ENCODE measurements at places on chromosomes 4 and X.
A peak's percentile ranks its signal among the peaks of the same experiment; 100 is the strongest.

DNA sequence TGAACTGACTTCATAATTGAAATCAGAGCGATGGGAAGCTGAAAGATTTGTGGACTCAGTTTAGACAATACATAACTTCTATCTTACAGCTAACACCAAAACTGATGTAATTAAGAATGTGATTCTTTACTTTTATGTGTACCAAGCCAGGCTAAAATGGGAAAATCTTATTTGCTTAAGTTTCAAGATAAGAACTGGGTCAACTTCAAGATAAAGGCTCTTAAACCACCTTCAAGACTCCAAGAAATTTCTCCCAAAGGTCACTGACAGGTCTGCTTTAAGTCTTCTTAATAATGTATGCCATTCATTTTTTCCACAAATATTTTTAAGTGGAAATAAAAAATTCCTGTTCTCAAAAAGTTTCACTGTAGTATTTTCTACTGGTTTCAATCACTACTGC is 55.5 kb downstream of the DDX60 start:
- DNase-seq = no peak

GRCh38 chrX:74536152-74536831 is 78.1 kb downstream of the RLIM start:
- DNase-seq = peak; percentile 47

- peak; percentile 19 for DNase-seq
Measured at GRCh38 chr4:81040012-81040659, 9.6 kb downstream of the BMP3 start.

GRCh38 chr4:1767770-1768366 is 25.2 kb upstream of the FGFR3 start:
- no peak for DNase-seq

GRCh38 chr4:22019676-22020075 is 71.1 kb upstream of the KCNIP4 start:
- no peak for DNase-seq

GRCh38 chr4:26074712-26075430 is 160.9 kb downstream of the SMIM20 start:
- DNase-seq = no peak

DNA sequence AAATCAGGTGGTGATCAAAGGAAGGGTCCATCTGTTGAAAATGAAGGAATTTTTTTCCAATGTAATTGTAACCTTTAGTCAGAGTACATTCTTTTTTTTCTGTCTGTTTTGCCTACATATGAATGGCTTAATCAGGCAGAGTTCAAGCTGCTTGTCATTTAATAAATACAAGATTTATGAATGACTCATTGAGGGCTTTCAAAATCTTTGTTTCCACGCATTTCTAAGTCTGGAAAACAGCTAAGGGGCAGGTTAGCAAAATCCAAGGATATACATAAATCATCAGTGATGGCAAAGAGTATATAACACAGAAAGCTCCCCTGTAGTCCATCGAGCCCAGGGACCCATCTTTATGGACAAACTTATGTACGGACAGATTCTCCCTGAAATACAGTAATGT is 1.8 kb downstream of the CA5B start:
- DNase-seq = no peak

- DNase-seq = no peak
Measured at GRCh38 chr4:125486351-125486750, 171.6 kb downstream of the FAT4 start.

DNA sequence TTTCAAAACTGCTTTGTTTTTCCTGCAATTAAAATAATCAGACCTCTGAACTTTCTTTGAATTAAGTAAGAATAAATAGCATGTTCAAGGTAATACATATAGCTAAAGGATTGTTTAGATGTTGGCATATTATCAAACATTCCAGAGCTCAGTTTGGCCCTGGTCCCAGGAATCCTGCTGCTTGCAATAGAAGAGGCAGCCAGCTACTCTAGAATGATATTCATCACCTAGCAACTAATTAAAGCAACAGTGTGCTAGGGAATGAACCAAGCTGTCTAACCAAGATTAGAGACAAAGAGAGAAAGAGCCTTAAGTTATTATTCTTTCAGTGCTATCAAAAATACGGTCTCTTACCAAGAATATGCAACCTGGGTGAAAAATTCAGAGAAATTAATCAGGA is 460.9 kb downstream of the GABRG1 start:
- peak; percentile 19 for DNase-seq

- DNase-seq = no peak
Measured at GRCh38 chr4:172900900-172901299, 267.7 kb upstream of the GALNT7 start.

DNA sequence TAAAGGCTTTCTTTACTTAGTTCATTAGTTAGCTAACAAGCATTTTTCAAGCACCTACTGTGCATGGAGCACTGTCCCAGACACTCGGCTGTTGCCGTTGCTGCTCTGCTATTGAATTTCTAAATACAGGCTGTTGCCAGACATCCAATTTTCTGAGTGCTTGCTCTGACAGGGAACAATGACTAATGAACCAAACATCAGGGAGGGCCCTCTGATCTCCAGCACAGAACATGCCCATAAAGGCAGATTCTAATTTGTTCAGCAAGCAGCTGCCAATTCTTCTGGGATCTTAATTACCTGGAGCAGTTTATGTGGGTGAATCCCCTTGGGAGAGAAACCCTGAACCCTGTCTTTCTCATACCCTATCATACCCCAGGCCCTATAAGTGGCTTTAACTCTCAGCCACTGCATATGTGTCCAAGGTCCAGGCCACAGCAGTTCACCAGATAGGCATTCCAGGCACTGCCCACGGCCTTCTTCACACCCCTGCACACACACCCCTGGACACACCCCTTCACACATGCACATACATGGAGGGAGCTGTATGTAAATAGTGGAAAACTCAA is 27.9 kb downstream of the TSC22D3 start:
- DNase-seq = no peak

GRCh38 chr4:152525878-152526277 is 10.0 kb downstream of the FBXW7 start:
- DNase-seq = no peak

- no peak for DNase-seq
Measured at GRCh38 chr4:82587826-82588540, 26.2 kb upstream of the TMEM150C start.

GRCh38 chrX:20270562-20270890 is 3.8 kb upstream of the RPS6KA3 start:
- no peak for DNase-seq

GRCh38 chr4:171954650-171955049 is 141.4 kb downstream of the GALNTL6 start:
- no peak for DNase-seq

DNA sequence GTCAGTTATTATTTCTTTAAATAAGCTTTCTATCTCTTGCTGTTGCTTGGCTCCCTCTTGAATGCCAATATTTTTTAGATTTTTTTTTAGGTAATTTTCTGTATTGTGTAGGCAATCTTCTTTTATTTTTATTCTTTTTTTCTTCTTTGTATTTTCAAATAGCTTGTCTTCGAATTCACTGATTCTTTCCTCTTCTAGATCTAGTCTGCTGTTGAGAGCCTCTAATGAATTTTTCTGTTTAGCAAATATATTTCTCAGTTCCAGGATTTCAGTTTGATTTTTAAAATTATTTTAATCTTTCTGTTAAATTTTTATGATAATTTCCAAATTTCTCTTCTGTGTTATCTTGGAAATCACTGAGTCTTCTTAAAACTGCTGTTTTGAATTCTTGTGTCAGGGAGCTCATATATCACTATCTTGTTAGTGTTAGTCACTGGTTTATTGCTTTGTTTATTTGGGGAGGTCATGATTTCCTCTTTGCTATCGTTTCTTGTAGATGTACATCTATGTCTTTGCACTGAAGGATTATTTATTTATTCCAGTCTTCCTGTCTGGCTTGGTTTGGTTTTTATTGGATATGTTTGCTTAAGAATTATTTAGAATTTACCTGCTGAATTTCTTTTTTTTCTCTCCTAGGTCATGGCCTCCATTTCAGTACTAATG is 39.9 kb upstream of the GPRIN3 start:
- no peak for DNase-seq

DNA sequence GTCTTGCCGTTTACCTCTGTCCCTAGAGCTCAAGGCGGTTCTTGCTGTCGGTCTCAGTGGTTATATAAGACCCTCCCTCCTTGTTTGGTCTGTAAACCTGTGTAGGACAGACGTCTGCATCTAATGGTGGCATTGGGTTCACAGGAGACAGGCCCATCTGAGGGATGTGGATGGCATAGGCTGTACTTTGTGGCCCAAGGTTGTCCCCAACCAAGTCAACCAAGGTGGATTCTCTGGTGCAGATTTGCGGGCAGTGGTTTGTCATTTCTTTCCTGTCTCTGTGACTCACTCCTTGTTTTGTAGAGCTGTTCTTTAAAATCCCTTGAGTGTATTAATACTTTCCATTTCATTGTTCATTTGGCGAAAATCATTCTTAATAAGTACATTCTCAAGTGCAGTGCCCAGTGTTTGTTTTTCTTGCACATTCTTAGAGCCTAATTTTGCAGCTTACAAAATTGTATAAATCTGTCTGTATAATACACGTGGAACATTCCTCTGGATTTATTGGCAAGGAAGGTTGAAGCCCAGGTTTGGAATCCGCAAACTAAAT is 68.0 kb upstream of the TLR2 start:
- DNase-seq = no peak

GRCh38 chr4:91426725-91427124 is 877.0 kb upstream of the GRID2 start:
- DNase-seq = no peak

DNA sequence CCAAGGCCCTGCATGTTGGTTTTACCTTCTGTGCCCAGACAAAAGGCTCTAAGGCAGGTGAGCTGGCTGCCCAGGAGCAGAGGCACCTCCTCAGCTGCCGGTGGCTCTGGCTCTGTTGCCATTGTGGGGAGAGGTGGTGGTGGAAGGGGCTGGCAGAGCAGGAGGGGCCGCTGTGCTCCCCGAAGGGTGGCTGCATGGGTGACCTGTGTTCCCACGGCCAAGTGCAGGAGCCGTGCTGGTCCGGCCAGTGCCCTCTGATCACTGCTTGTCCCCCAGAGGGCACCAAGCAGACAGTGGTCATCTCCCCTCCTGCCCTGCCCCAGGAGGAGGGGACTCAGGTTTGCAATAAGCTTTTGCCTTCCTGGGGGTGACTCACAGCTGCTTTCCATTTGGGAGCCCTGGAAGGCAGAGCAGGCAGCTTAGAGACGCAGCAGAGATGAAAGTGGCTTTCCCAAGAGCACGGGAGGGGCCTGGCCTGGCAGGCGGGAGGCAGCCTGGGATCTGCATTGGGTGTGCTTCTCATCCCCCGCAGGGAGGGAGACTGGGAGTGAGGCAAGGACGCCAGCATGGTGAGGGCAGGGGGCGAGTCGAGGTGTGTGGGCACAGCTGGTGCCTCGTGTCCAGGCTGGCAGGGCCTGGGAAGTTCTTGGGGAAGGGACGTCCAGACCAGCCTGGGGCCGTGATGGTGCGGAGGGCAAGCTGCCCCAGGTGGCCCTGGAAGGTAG is 28.7 kb downstream of the DOK7 start:
- DNase-seq = peak; percentile 23

DNA sequence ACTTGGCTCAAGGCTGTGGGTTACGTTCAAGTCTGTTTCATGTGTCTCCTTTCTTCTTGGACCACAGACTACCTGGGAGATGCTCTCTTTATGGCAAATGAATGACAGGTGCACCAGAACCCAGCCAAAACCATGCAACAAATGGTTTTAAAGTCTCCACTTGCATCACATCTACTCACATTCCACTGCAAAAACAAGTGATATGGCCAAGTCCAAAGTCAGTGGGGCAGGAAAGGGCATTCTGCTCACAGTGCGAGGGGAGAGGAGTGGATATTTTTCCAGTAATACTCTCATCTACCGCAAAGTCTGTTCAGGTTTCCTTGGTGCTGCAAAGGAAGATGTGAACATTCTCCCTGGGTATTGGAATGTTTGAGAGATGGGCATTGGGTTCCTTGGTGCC is 120.5 kb downstream of the UCHL1 start:
- DNase-seq = no peak

DNA sequence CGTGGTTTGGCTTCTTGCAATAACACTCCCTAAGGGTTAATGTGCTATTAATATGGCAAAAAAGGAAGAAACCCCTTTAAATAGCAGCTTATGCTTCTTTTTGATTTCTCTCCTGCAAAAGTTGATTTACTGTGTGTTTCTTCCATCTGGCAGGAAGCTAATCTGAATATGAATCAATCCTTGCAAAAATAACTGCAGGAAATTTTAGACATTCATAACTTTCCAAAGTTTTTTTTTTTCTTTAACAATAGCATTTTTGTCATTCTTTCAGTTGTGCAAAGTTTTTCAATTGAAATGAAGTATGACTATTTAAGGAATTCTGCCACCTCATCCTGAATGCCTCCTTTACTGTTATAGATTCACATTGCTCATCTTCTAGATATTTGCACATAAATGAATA is 115.6 kb downstream of the SPANXA1 start:
- peak; percentile 68 for DNase-seq

- DNase-seq = no peak
Measured at GRCh38 chr4:79253924-79254323, 71.9 kb downstream of the NAA11 start.

GRCh38 chr4:116438981-116439729 is 646.2 kb downstream of the TRAM1L1 start:
- DNase-seq = no peak

- DNase-seq = no peak
Measured at GRCh38 chr4:10524196-10524833, 67.1 kb upstream of the ZNF518B start.

- DNase-seq = no peak
Measured at GRCh38 chr4:135249024-135249423, 1047.4 kb upstream of the PABPC4L start.

GRCh38 chr4:156705311-156705710 is 266.3 kb downstream of the PDGFC start:
- peak; percentile 65 for DNase-seq

- peak; percentile 22 for DNase-seq
Measured at GRCh38 chrX:14398725-14399124, 130.6 kb upstream of the GLRA2 start.

DNA sequence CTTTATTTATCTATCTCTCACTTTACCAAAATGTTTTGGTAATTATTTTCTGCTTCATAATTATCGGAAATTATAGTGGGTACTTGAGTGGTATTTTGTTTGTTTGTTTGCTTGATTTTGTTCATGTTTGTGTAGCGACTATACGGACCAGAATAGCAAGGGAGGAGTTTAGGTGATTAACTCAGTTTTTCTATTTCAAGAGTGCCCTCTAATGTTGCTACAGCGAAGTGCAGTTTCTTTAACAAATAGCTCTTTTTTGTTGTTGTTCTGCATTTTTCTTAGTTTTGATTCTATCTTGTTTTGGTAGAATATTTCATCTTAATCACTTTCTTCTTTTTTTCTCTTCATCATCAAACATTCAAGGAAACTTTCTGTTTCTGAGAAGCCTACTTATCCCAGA is 40.8 kb upstream of the QRFPR start:
- no peak for DNase-seq

DNA sequence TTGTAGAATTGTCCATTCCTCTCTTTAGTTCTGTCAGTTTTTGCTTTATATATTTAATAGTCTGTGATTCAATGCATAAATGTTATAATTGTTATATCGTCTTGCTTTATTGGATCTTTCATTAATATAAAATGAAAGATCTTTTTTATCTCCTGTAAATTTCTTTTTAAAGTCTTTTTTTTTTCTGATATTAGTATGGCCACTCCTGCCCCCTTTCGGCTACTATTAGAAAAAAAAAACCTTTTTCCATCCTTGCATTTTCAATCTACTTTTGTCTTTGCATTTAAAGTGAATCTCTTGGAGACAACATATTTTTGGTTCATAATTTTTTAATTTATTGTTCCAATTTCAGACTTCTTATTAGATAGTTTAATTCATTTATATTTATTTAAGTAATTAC is 677.4 kb upstream of the NDST4 start:
- no peak for DNase-seq
